GM19239 (cell line): ENCODE measurements at places on chromosomes 6 and 20.

DNA sequence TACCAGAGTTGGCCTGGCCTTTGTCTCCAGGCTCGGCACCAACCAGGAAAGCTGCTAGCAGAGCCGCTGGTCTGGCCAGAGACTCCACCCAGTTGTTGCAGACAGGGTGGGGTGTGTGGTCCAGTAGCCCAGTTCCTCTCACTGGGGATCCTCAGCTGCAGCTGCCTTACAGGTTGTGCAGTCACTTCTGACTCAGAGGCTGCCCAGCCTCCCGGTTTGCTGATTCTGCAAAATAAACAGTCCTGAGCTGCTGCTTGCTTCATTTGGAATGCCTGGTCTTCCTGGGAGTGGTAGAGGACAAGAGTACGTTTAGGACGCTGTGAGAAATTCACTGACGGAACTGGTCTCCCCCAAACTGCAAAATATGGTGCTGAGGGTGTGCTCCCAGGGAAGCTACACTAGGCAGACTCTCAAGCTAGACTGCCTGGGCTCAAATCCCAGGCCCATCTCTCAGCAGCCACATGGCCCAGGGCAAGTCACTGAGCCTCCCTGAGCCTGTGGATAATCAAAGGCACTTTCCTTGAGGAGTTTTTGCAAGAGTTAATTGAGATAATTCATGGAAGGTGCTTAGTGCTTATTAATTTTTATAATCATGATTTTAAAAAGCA, 246.1 kb downstream of the TFAP2C start:
- DNase-seq, result no peak

DNA sequence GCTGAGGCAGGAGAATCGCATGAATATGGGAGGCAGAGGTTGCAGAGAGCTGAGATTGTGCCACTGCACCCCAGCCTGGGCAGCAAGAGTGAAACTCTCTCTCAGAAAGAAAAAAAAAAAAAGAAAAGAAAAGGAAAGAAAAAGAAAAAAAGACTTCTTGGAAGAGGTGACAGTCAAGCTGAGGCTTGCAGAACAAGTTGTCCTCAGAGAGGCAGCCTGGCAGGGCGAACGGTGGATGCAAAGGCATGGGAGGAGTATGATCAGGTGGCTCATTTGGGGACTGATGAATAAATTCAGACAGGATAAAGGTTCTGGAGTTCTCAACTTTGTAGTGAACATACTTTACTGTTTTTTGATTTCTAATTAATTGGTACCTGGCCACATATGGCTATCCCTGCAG, 12.4 kb downstream of the ZNF341 start:
- DNase-seq, result no peak

GRCh38 chr20:63281742-63282665, 9.4 kb downstream of the ARFGAP1 start:
- DNase-seq, result no peak

GRCh38 chr6:122994256-122994655, 1.8 kb upstream of the CLVS2 start:
- no peak for DNase-seq

GRCh38 chr6:37495244-37495934, 4.3 kb downstream of the CCDC167 start:
- DNase-seq, result no peak

DNA sequence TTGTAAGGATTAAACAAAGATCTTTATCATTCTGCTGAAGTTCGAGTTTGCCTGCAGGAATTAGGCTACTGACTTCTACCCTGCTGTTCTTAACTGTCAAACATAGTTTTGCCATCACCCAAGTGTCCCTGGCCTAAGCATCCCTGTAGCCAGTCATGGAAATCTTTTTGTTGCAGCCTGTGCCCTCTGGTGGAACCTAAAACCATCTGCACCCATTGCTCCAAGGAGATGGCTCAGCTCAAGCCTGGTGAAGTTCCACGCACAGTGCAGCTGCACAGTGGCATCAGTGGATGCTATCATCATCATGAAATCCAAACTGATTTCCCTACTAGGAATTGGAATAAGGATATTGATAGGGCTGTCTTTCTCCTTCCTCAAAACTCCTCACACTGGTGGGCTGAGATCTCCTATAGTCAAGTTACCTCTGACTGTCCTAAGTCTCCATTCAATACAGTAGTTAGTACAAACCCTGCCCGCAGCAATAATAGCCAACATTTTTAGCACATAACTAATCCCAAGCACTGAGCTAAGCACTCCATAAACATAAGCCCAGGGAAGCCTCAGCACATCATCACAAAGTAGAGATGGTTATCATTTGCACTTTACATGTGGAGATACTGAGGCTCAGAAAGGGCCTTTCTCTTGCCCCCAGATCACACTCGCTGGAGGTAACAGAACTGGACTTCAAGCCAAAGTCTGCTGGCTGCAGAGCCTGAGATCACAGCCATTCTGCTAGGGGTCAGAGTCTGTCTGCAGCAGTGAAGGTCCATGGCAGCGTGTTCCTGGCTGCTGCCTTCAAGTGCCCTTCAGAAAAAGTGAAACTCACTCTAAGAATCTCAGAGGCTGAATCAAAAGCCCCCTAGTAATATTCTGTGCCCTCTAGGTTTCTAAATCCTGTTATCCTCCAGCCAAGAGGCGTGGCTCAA, 77.2 kb upstream of the MC3R start:
- no peak for DNase-seq

GRCh38 chr20:51769976-51770615, 1.9 kb upstream of the ATP9A start:
- no peak for DNase-seq

DNA sequence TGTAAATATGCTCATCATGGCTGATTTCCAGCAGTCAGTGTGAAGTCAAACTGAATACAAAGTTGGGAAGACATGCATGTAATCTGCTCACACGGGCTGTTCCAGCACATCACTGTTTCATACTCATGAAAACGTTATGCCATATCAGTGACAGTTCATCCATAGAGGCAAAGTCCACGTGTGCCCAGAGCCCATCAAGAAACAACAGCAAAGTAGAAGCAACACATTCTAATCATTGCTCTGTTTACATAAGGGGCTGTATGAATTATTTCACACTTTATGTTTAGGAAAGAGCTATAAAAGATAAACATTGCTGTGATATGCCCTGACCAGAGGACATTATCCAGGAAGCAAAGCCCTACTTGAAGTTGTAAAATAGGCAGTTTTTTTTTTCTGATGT, 157.0 kb upstream of the ENPP5 start:
- DNase-seq, result no peak
